ENCODE measurements at places on chromosomes 1 and 21. TPM values are rescaled to one million over a fixed set of nuclear protein-coding genes. Genes with fewer than 3 reads are reported as not detected.

DNA sequence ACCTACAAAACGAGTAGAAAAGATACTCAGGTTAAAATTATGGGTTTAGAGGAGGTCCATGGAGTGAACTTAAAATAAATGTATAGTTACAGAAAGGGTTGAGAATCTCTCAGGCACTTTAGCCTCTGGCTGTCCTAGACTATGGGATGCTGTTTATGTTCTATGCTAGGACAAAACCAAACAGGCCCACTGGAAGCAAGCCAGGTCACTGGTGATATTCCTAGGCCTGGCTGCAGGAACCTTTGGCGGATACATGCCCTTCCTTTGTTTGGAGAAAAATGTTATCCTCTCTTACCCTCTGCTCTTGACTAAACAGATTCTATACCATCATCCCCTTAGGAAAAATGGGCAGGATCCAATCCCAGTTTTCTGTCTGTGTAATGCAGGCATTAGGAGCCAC is 90.7 kb upstream of the DUSP10 start:
- no peaks in the 10 kb centered on the region for H3K27me3 ChIP-seq
- no peak overlapping the region for H3K4me3 ChIP-seq
- H3K4me1 ChIP-seq = peaks cover 8% of the 10 kb centered on the region
- H3K27ac ChIP-seq = no peak overlapping the region

DNA sequence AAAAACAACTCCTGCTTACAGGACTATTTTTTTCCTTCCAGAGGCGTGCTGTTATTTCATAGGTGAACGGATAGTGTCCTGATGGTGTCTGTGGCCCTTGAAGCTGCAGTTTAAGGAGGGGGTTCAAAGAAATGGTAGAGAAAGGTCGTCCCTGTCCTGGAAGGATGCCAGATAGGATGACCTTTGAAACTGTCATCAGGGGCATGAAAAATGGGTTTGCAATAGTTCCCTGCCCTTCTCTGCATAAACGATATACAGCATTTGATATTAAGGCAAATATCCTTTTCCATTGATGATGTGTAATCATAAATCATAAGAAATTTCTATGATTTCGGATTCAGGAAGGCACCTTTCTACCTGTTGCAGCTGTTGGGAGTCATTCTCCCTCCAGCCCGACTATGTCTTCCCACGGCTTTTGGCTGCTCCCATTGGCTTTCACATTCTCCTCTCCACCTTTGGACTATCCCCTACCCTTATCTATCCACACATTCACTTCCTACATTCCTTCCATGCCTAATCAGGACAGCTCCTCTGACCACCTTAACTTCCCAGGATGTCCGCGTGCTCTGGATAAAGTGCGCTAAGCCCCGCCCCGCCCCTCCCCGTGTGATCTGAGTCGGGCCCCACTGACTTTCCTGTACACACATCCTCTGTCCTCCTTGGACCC is 209.8 kb downstream of the DISC1 start:
- DNase-seq = no peak
- H3K36me3 ChIP-seq = no peaks in the 10 kb centered on the region
- H3K27ac ChIP-seq = no peak overlapping the region

GRCh38 chr1:232684371-232685105 is 54.6 kb upstream of the SIPA1L2 start:
- peak; percentile 34 for DNase-seq
- H3K27ac ChIP-seq = no peak overlapping the region
- H3K4me3 ChIP-seq = no peak overlapping the region
- no peaks in the 10 kb centered on the region for H3K27me3 ChIP-seq
- H3K4me1 ChIP-seq = no peaks in the 10 kb centered on the region

DNA sequence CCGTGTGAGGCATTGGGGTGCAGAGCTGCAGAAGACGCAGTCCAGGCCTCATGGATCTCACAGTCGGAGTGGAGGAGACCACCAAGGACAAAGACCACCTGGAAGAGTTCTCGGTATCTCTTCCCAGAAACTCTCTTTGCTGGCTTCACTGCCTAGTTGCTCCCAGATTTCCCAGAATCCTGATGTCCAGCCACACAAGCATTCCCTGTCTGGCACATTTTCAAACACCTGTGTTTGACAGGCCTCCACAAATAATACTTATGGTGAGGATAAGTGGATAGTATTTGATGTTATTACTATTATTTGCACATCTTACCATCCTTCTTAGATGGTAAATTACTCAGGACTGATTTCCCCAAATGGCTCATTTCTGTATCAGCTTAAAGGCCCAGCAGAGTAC is 27.7 kb upstream of the KANK4 start:
- H3K27ac ChIP-seq = no peak overlapping the region
- H3K4me1 ChIP-seq = no peaks in the 10 kb centered on the region
- no peaks in the 10 kb centered on the region for H3K36me3 ChIP-seq
- no peak for DNase-seq

DNA sequence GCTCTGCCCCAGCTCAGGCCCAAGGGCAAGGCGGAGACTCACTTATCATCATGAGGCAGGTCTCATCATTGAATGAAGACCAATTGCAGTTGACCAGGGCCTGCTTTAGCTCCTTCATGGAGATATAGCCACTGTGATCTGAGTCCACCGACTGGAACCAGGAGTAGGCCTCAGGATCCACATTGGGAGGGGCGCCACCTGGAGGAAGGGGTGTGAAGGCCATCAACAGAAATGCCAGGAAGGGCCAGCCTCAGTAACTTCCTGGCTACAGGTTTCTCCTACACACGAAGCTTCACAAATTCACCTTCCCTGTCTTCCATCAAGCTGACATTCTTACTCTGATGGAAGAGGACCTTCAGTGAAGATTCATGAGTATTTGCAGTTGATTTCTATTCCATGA is 11.6 kb downstream of the PEF1 start:
- no peak overlapping the region for H3K4me3 ChIP-seq
- no peak for DNase-seq
- no peaks in the 10 kb centered on the region for H3K27me3 ChIP-seq

Gene MYCBP
- 12.5 TPM for polyA plus RNA-seq

DNA sequence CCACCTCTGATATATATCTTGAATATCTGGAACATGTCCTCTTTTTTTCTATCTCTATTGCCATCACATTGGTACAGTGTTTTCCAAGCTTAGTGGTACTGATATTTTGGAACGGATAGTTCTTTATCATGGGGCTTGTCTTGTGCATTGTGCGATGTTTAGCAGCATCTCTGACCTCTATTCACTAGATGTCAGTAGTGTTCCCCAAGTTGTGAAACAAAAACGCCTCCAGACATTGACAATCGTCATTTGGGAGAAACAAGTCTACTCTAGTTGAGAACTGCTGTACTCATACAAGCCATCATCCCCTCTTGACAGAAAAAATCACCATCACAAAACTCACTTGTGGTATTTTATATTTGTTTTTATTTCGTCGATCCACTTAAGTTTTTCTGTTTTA is 79.7 kb upstream of the CHODL start:
- no peak overlapping the region for H3K27ac ChIP-seq
- H3K4me3 ChIP-seq = no peak overlapping the region
- H3K36me3 ChIP-seq = no peaks in the 10 kb centered on the region

Gene SPRR1B
- not detected for polyA plus RNA-seq

- no peak overlapping the region for H3K27ac ChIP-seq
- DNase-seq = no peak
- H3K4me1 ChIP-seq = no peaks in the 10 kb centered on the region
- no peaks in the 10 kb centered on the region for H3K27me3 ChIP-seq
Measured at GRCh38 chr1:61910035-61910434, 167.8 kb downstream of the PATJ start.

DNA sequence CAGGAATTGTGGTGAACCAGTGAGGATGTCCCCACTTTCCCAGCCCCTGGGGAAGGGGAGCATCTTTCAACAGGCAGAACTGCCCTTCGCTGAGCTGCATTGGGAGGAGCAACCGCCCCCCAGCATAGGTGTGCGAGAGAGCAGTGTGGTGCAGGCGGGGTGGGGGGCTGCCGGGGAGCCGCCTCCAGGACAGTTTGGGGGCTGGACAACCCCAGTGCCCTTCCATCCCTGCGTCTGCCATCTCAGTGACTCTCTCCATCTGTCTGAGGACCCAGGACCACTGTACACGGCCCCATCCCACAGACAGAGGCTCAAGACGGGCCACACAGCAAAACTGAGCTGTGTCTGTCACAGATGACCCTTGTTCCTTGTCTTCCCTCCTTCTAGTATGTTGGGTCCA is 14.2 kb downstream of the PODN start:
- no peaks in the 10 kb centered on the region for H3K27me3 ChIP-seq
- no peak overlapping the region for H3K27ac ChIP-seq
- peaks cover 15% of the 10 kb centered on the region for H3K36me3 ChIP-seq
- no peaks in the 10 kb centered on the region for H3K4me1 ChIP-seq

DNA sequence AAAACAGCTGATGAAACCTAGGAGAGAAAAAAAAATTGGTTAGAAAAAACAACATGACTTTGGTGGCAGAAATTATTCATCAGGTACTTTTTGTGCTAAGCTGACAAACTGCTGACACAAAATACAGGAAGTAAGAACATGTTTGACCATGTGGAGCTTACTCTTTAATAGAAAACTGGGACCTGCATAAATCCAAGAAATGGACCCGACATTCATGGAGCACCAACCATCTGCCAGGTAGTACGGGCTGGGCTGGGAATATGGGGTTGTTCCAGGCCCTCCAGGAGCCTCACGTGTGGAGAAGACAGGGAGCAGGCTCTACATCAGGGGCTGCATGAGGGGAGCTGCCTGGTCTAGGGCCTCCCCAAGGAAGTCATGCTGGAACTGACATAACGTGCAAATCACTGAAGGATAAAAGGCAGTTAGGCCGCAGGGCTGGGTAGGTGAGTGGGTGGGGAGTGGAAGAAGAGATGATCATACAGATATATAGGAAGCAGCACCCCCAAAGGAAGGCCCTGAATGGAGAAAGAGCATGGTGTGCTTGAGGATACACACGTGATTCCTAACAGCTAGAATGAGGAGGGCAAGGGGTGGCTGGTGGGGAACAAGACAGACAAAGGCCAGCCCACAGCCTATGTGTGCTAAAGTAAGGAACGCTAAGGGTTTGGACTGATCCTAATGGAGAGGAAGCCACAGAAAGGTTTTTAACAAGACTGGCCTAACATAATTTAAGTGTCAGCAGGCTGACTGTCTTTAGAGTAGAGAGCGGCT is 26.1 kb downstream of the CD58 start:
- DNase-seq = no peak
- H3K36me3 ChIP-seq = no peaks in the 10 kb centered on the region
- no peak overlapping the region for H3K4me3 ChIP-seq

Gene CFHR1
- 0.12 TPM for polyA plus RNA-seq

DNA sequence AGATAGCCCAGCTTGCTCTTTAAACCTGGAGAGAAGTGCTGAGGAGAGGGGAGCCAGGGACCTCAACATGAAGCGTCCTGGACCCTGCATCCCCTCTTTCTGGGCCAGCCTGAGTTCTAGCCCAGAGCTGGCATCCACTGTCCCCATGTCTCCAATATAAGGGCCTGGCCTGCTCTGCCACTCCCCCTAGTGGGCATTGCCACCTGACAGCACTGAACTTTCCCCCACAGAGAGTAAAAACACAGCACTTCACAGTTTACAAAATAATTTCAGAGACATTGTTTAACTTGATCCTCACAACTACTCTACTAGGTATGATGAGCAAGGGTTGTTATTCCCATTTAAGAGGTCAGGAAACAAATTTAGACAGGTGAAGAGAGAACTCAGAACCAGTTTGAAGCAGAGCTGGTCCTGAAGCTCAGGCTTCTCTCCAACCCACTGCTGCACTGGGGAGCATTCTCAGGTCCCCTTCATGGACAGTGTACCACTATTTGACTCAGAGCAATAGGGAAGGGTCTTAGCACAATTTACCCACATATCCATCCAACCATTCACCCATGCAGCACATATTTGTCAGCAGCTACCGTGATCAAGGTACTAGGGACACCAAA is 151.2 kb downstream of the DMRTA2 start:
- no peaks in the 10 kb centered on the region for H3K36me3 ChIP-seq
- H3K4me1 ChIP-seq = no peaks in the 10 kb centered on the region
- no peaks in the 10 kb centered on the region for H3K27me3 ChIP-seq

DNA sequence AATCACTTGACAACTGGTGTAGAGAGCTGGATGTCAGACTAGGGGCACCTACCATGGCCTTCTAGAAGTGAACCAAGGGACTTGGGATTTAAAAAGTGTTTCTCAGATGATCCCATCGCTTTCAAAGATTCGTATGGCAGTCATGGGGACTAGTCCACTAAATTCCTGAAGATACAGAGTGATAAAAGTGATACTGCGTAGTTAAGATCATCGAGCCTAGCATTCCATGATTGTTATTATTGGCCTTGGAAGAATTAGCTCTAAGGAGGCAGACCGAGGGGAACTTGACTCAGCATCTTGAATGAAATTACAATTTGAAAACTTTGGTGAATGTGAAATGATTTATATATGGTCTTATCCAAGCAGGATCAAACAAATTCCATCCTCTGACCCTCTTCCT is 1.3 kb upstream of the CHIA start:
- no peaks in the 10 kb centered on the region for H3K4me1 ChIP-seq
- no peaks in the 10 kb centered on the region for H3K36me3 ChIP-seq
- no peak overlapping the region for H3K4me3 ChIP-seq
- no peak overlapping the region for H3K27ac ChIP-seq

Gene FCGR1A
- polyA plus RNA-seq = not detected

DNA sequence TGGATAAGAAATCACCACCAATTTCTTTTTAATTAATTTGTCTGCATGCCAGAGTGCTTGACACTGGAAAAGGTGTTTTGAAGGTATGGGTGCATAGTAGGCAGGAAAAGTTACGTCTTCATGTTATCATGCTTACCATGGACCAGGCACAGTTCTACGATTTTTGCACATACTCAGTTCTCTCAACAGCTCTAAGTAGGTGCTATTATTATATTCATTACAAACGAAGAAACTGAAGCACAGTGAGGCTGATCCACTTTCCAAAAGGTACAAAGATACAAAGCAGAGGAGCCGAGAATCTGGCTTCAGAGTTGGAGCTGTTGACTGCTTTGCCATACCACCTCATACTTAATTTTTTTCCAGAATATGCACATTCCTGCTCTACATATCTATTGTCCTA is 306.4 kb downstream of the PBX1 start:
- DNase-seq = no peak
- H3K4me1 ChIP-seq = no peaks in the 10 kb centered on the region
- H3K4me3 ChIP-seq = no peak overlapping the region
- H3K27ac ChIP-seq = no peak overlapping the region

- no peak overlapping the region for H3K4me3 ChIP-seq
- peaks cover 3% of the 10 kb centered on the region for H3K4me1 ChIP-seq
- DNase-seq = no peak
- H3K27me3 ChIP-seq = no peaks in the 10 kb centered on the region
- peak overlapping the region; percentile 73 for H3K27ac ChIP-seq
- H3K36me3 ChIP-seq = no peaks in the 10 kb centered on the region
Measured at GRCh38 chr21:28454564-28455252, 538.0 kb downstream of the LTN1 start.

- DNase-seq = no peak
- H3K27ac ChIP-seq = no peak overlapping the region
- H3K4me1 ChIP-seq = no peaks in the 10 kb centered on the region
- no peaks in the 10 kb centered on the region for H3K27me3 ChIP-seq
- no peak overlapping the region for H3K4me3 ChIP-seq
Measured at GRCh38 chr1:69295265-69295664, 272.5 kb upstream of the LRRC7 start.

DNA sequence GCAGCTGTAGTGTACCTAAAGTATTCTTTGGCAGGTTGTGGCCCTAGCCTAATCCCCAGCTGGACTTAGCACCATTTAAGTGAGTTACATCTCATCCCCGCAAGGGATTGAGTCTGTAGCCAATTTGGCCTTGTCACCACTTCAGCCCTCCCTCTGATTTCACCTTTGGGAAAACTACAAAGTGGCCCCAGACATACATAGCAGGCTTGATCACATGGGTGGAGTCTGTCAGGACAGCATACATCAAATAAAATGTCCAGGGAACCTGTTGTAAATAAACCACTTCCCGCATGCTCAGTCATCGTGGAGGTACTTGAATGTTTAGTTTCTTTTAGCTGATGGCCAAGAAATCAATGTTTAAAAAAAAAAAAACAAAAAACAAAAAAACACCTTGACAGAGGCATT is 142.5 kb downstream of the DHRS3 start:
- peak; percentile 88 for DNase-seq
- H3K36me3 ChIP-seq = no peaks in the 10 kb centered on the region
- H3K27me3 ChIP-seq = no peaks in the 10 kb centered on the region
- no peak overlapping the region for H3K27ac ChIP-seq
- no peak overlapping the region for H3K4me3 ChIP-seq
